ENCODE measurements at places on chromosomes 5 and 9.

DNA sequence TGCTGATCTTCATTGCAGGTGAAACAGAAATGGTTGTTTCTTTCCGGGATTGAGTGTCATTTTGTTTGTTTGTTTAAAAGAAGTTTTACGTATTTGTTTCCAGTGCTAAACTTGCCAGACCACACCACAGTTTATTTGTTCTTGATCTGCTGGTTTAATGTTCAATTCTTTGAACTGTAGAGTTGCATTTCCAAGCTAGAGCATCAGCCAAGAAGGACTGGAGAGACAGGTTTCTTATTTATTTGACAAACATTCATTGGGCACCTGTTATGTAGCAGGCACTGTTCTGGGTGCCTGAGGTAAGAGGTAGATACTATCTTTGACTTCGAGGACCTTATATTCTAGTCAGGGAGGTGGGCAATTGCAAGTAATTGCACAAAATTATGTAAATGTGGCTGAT is 45.0 kb downstream of the MCCC2 start:
- DNase-seq, result no peak

DNA sequence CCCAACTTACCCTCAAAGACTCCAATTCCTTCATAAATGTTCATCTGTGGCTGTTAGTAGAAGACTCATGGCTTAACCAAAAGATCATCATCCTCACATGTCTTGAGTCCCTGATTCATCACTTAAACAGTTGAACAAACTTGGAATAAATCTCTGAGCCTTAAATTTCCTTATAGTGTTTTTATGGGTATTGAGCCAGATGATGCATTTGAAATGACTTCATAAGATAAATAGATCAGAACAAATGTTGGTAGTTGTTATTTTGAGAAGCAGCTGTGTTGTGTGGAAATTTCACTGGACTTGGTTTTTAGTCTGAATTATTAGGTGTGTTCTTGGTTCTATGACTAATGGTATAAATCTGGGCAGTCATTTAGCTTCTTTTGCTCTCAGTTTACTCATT is 236.2 kb downstream of the NNT start:
- peak; percentile 80 for DNase-seq

DNA sequence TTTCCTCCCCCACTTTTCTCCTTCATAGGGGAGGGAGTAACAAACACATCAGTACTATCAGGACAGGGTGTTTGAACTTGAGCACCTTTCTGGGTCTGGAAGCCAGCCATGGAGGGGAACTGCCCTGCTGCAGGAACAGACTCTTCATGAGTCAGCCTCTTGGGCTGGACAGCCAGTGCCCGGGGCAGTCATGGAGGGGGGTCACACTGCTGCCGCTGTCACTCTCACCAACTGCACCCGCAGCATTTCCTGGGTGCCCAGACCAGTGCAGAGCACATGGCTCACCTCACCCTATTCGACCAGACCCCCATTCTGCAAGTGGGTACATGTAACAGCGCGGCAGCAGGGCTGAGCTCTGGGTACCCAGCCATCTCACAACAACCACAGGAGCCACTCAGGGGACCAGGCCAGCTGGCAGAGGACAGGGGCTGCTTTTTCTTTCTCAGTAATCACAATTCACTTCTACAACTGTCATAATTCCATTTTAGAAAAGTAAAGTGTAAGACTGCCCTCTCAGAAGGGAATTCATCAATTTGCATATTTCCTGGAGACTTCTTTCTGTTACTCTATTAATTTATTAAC is 118.4 kb downstream of the CTNND2 start:
- peak; percentile 8 for DNase-seq

GRCh38 chr5:176373100-176373818 is 8.0 kb downstream of the ARL10 start:
- no peak for DNase-seq

GRCh38 chr5:2148312-2149194 is 265.8 kb upstream of the IRX4 start:
- DNase-seq, result no peak

DNA sequence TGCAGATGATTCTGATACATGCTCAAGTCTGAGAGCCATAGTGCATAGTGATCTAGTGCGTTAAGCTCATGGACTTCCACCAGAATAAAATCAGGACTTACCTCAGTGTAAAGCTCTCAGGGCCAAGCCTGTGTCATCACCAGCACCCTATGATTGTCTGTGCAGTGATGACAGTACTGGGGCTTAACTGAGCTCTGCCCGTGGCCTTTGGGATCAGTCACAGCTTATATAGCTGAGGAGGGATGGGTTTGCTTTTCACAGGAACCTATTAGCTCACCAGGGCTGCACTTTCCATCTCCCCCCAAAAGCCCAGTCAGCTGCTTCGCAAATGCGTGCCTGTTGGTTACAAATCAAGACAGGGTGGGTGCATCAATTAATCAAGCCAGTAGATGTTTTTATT is 246.9 kb downstream of the NR3C1 start:
- no peak for DNase-seq

GRCh38 chr9:18606846-18607245 is 132.9 kb downstream of the ADAMTSL1 start:
- DNase-seq, result no peak

GRCh38 chr5:66416698-66417097 is 179.5 kb upstream of the MAST4 start:
- no peak for DNase-seq

GRCh38 chr9:35114113-35114839 is 1.4 kb downstream of the ATOSB start:
- DNase-seq, result peak; percentile 98

DNA sequence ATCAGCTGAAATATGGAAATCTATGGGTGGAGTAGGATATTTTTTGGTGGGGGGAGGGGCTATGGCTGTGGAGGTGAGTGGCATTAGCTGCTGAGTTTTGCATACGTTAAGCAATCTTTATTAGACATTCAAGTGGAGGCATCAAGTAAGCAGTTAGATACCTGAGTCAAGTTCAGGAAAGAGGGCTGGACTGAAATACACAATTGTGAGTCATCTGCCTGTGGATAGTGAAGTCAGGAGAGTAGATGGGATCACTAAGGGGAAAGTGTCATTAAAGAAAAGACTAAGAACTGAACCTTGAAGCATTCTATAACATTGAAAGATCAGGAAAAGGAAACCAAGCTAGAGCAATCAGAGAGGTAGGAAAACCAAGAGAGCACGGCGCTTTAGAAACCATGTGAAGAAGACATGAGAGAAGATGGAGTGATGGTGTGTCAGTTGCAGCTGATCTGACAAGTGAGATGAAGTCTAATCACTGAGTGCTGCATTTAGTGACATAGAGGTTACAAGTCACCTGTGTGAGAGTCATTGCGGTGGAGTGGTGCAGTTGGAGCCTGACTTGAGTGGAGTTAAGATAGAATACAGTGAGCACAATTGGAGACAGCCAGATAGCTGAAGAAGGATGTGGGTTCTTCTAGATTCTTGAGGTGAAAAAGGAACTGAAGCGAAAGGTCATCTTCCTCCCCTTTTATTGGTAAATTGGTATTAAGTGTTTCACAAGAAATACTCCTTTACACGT is 88.7 kb downstream of the PIP5K1B start:
- no peak for DNase-seq

Measured in osteoblast (primary cell).